Skin of body (tissue), 3 donors: ENCODE measurements at places on chromosomes 11 and 22. TPM values are rescaled to one million over a fixed set of nuclear protein-coding genes. Genes with fewer than 3 reads are reported as not detected.

Gene SOX6
- total RNA-seq = 20.2 TPM

Gene OR5A1
- not detected for total RNA-seq

Gene KIAA1671
- 20.6 TPM for total RNA-seq

Gene HEPN1
- not detected for total RNA-seq

Gene GGT5
- 2.6 TPM for total RNA-seq

Gene TYR
- 4.0 TPM for total RNA-seq
